Stimulated activated CD4-positive, alpha-beta T cell treated with anti-CD3 and anti-CD28 coated beads, Interleukin-4, amount 100 ng/mL, for 48 hours (primary cell): ENCODE measurements at places on chromosomes 16 and 17.

- DNase-seq, result no peak
Measured at GRCh38 chr16:23700509-23700908, 12.5 kb downstream of the ERN2 start.

DNA sequence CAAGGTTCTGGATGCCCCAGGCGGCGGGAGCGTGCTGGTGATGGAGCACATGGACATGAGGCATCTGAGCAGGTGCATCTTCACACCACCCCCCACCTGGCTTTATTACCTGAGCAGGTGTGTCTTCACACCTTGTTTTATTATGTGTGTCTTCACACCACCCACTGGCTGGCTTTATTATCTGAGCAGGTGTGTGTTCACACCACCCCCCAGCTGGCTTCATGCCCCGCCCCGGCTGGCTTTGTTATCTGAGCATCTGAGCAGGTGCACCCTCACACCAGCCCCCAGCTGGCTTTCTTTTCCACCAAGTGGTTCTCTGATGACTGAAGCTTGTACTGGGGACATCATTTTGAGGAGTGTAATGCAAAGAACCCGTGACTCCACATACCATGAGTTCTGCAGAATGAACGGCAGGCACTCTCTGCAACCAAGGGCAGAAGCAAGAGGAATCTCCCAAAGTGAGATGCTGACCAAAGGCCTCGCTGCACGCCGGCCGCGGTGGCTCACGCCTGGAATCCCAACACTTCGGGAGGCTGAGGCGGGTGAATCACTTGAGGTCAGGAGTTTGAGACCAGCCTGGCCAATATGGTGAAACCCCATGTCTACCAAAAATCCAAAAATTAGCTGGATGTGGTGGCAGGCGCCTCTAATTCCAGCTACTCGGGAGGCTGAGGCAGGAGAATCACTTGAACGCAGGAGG is 2.6 kb downstream of the FN3KRP start:
- DNase-seq, result no peak

- peak; percentile 4 for DNase-seq
Measured at GRCh38 chr17:51056813-51057510, 63.7 kb downstream of the SPAG9 start.

DNA sequence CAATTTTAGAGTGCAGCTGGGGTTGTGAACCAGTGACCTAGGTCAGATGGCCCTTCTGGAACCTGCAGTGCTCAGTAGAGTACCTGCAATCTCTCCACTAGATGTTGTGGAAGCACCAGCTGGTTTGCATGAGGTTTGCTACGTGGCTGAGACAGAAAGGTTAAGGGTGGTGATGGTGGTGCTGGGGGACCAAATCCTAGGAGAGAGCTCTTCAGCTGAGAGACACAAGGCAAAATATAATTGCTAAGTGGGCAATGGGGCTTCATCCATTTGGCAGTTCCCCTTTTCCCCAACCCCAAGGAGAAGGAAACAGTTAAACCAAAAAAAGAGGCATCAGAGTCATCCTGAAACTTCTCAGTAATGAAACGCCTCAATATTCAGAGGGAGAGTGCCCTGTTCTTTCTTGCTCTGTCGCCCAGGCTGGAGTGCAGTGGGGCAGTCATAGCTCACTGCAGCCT is 13.9 kb downstream of the ITPRIPL2 start:
- no peak for DNase-seq
